ENCODE measurements at places on chromosomes 11 and 22.

GRCh38 chr11:113287801-113288200, 26.6 kb upstream of the TTC12 start:
- peak overlapping the region; percentile 11 for H3K27ac ChIP-seq
- no peaks in the 10 kb centered on the region for H3K36me3 ChIP-seq
- no peaks in the 10 kb centered on the region for H3K4me1 ChIP-seq

GRCh38 chr11:41997844-41998401, 538.5 kb upstream of the LRRC4C start:
- no peaks in the 10 kb centered on the region for H3K27me3 ChIP-seq
- no peaks in the 10 kb centered on the region for H3K36me3 ChIP-seq
- no peak for DNase-seq

DNA sequence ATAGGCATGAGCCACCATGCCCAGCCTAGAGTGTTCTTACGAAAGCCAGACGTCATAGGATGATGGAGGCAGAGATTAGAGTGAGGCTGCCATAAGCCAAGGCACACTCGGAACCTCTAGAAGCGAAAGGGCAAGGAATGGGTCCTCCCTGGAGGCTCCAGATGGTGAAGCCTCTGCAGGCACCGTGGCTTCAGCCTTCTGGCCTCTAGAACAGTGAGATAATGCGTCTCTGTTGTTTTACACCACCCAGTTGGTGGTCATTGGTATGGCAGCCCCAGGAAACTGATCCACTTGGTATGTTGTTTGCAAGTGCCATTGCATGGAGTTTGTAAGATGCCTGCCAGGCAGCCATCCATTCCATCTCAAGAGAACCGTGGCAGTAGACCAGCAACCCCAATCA, 791.0 kb downstream of the TBC1D22A start:
- no peak for DNase-seq
- peaks cover 22% of the 10 kb centered on the region for H3K27me3 ChIP-seq
- peaks cover 2% of the 10 kb centered on the region for H3K4me1 ChIP-seq
- H3K4me3 ChIP-seq = no peak overlapping the region
- H3K27ac ChIP-seq = no peak overlapping the region
- no peaks in the 10 kb centered on the region for H3K36me3 ChIP-seq

- no peaks in the 10 kb centered on the region for H3K4me1 ChIP-seq
- H3K4me3 ChIP-seq = no peak overlapping the region
- no peaks in the 10 kb centered on the region for H3K36me3 ChIP-seq
- H3K27ac ChIP-seq = peak overlapping the region; percentile 11
- peaks cover 31% of the 10 kb centered on the region for H3K27me3 ChIP-seq
Measured at GRCh38 chr22:49010070-49010863, 817.4 kb downstream of the BRD1 start.

DNA sequence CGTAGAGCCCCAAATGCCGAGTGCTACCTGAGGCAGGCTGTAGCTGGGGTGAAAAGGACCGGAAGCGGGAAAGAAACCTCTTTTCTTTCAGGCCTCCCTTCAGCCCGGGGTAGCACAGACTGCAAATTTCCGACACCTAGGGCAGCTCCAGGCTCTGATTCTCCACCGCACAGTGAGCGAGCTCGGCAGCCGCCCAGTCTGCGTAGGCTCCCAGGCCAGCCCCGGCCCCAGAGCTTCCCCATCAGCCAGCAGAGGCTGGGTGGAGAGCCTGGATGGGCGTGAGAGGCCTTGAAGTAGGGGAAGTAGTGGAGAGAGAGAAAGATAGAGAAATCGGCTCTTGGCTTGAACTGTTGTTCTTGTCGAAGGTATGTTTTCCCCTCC, 9.3 kb upstream of the PAX6 start:
- peaks cover 11% of the 10 kb centered on the region for H3K4me1 ChIP-seq
- DNase-seq = no peak

DNA sequence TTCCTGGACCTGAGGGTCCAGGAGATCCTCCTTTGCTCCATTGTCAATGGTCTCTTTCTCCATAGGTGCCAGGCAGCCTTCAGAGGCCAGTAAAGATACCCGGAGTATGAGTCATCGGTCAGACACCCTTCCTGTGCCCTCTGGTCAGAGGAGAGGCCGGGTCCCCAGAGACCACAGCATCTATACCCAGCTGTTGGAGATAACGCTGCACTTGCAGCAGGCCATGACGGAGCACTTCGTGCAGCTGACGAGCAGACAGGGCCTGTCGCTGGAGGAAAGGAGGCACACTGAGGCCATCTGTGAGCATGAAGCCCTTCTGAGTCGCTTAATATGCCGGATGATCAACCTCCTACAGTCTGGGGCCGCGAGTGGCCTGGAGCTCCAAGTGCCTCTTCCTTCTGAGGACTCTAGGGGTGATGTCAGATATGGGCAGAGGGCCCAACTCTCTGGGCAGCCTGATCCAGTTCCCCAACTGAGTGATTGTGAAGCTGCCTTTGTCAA, at the start of gene ACCSL:
Gene ACCSL (plus strand): TSS at position 51 of the 501 bp plus-strand sequence. CDS start 56 bp downstream, at position 107.
- no peak within 1 kb of the TSS for H3K4me3 ChIP-seq
- no peaks in the 10 kb centered on the region for H3K4me1 ChIP-seq
- no peak for DNase-seq
- H3K27me3 ChIP-seq = peaks cover 21% of the 10 kb centered on the region
- H3K27ac ChIP-seq = no peak within 1 kb of the TSS
- no peaks in the 10 kb centered on the region for H3K36me3 ChIP-seq

- H3K27ac ChIP-seq = no peak overlapping the region
- no peaks in the 10 kb centered on the region for H3K4me1 ChIP-seq
- no peaks in the 10 kb centered on the region for H3K36me3 ChIP-seq
- no peak for DNase-seq
- no peaks in the 10 kb centered on the region for H3K27me3 ChIP-seq
Measured at GRCh38 chr11:116130122-116130521, 625.9 kb upstream of the CADM1 start.

DNA sequence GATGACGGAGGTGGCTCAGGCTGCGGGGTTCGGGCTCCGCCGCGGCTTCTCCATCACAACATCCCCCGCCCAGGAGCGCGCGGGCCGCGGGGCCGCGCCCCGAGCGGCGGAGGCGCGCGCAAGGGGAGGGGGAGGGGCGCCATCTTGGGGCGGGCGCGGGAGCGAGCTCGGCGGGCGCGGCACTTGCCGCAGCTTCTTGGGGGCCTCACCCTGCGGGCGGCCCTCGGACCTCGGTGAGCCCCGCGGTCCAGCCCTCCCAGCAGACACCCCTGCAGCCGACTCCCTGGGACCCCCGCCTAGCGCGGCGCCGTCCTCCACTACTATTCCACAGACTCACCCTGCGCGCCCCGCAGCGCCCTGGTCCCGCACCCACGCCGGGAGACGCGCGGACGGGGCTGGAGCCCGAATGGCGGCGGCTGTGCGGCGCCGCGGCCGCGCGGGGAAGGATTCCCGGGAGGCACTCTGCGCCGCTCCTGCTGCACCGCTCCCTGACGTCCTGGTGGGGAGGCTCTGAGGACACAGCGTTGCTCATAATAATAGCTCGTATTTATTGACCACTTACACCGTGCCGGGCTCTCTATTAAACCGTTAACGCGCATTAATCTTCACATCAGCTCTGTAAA, at the start of gene APBB1:
Gene APBB1 (minus strand): TSS at position 86 of the 623 bp plus-strand sequence. CDS start 7,747 bp downstream, outside the sequence.
- peaks cover 18% of the 10 kb centered on the region for H3K27me3 ChIP-seq
- peaks cover 3% of the 10 kb centered on the region for H3K36me3 ChIP-seq
- peak; percentile 71 for DNase-seq

DNA sequence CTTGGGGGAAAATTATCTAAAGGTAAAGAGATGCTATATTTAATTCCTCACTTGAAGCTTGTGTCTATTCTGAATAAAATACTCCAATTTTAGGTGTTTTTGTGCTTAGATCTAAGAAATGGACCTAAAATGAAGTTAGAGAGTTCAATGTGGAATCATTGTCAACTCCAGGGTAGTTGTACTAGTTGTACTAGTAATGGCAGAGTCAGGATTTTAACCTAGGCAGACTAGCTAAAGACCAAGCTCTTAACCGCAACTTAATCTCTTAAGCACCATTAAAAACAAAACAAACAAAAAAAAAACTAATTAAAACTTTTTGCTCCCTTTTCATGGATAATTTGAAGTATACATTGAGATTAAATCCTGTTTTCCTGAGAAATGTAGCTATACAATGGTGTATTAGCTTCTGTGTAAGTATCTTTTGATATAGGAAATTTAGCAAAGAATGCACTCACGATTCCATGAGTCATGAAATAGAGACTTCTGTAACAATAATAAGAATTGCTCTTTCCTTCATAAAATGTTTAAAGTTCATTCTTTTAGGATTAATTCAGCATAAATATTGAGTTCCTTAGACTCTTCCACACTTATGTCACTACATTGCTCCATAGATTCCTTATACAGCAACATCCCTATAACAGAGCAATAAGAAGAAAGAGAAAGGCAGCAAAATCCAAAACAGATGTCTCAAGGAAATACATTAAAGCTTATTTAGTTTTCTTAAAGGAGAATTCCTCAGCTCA, 26.5 kb upstream of the SOX6 start:
- no peaks in the 10 kb centered on the region for H3K4me1 ChIP-seq
- H3K27ac ChIP-seq = no peak overlapping the region
- H3K36me3 ChIP-seq = no peaks in the 10 kb centered on the region
- no peaks in the 10 kb centered on the region for H3K27me3 ChIP-seq
- no peak for DNase-seq
- H3K4me3 ChIP-seq = no peak overlapping the region

GRCh38 chr11:128848815-128849455, 18.2 kb downstream of the KCNJ1 start:
- H3K27me3 ChIP-seq = no peaks in the 10 kb centered on the region
- H3K4me1 ChIP-seq = peaks cover 33% of the 10 kb centered on the region
- no peaks in the 10 kb centered on the region for H3K36me3 ChIP-seq
- H3K27ac ChIP-seq = peak overlapping the region; percentile 54

Measured in T-helper 17 cell (primary cell).